ENCODE measurements at places on chromosomes 7 and 10.

GRCh38 chr10:123948030-123948823 lies 56.6 kb upstream of the CPXM2 start:
- no peak for DNase-seq

GRCh38 chr7:123024989-123025758 lies 29.7 kb upstream of the TAS2R16 start:
- DNase-seq = no peak

GRCh38 chr7:43666938-43667337 lies 62.4 kb downstream of the COA1 start:
- no peak for DNase-seq

DNA sequence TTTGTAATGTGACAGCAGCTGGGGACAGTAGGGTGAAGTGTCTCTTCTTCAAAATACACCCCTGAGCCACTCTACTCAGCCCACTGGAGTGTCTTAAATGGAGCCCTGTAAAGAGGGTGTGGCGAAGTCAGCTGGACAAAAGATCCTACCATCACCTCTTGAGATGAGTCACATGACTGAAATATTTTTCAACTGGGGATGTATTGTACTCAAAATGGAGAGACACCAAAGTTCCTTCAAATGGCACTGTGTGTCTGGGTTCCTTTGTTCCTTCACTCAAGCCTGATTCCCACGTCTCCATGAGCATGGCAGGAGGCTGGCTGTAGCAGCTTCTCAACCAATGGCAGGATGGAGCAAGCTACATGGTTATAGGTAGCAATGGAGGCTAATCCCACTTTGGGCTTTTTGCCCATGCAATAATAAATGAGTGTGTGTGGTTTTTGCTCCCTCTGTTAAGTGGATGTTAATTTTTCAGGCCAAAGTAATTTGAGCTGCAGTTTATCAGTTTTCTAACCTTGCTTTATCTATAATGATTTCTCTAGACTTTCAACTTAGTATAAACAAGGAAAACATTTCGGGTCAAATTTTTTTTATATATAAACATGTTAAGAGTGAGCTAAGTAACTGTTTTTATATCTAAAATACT lies 68.2 kb downstream of the CLEC2L start:
- DNase-seq = no peak

- DNase-seq = no peak
Observed at GRCh38 chr7:82932516-82932915, 230.2 kb downstream of the PCLO start.

DNA sequence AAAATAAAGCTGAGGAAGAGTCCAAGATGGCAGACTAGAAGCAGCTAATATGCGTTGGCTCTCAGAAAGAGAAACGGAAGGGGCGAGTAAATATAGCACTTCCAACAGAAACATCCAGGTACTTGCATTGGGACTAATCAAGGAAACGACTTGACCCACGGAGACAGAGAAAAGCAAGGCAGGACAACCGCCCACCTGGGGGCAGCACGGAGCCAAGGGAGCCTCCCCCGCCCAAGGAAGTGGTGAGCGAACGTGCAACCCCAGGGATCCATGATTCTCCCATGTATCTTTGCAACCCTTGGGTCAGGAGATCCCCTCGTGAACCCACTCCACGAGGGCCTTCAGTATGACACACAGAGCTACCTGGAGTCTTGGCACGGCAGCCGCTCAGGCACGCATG lies 45.4 kb upstream of the GRM3 start:
- DNase-seq = no peak

DNA sequence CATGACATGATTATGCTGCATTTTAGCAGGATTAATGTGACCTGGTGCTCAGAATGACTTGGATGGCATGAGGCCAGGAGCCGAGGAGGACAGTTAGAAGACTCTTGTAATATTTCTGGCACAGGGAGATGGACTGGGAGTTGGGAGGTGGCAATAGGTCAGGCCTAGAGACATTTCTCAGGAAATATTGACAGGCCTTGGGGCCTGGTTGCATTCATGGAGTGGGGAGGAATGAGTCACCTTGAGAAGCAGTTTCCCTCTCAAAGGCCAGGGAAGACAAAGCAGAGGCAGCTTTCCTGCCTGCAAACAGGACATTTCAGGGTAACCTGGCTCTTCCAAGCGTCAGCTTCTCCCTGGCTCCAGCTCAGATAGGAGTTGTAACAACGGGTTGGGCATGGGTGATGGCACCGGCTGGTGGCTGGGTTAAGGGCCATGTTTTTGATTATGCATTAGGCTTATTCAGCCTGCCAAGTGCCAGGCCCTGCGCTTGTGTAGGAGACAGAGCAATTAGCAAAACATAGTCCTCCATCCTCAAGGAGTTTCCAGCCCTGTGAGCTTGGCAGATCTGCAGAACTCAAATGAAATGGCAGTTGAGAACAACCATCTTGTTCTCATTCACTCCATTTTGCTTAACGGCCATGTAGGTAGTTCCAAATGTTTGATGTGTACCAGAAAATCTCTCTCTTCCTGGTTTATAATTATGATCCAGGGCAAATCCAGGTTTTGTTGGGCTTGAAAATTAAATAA lies 38.2 kb downstream of the HK1 start:
- no peak for DNase-seq

DNA sequence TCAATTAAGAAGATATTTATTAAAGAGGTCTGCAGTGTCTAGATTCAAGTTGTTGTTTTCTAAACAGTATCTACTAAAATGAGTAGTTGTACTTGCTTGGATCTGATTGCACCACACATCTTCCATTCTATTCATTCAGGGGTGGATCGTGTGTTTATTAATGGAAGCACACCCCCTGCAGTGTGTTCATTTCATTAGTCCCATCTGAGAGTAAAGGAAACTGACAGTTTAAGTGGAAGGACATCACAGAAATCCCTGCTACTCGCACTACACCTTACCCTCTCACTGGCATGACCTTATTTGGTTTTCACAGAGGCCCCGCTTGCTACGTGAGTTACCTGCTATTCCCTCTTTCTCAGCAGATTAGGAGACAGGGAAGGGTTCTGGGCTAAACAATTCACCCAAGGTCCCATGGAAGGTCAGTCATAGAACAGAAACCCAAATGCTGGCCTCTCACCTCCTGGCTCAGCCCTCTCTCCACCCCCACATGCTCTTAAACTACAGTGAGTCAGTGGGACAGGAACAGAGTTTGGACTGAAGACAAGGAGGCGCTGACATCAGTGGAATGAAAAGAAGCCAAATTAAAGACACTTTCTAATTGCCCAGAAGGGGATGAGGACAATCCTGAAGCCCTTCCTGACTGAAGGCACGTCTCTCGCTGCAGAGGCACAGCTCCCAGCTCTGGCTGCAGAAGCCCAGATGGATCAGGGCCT lies 369.2 kb upstream of the NRP1 start:
- no peak for DNase-seq

DNA sequence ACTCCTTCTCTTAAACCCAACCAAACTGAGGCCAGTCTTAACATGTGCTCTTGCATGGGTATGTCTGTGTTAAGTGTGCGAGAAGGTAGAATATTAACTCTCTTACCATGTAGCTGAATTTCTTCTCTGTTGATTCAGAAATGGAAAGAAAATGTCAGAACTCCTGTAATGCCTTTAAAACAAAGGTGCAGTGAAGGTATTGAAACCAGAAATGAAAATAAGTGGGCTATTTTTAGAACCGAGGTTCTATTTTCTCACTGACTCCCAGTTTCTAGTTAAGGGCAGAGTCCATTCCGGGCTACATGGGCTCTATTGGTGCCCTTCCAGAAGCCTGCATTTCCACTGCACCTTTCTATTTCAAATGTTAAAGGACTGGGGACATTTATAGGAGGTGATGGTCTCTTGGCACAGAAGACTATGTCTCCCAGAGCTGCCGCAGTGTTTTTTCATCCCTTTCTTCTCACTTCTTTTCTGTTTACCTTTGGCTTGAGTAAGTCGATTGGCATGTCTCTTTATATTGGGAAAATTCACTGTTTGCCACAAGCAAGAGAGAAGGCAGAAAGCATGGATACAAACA lies 174.9 kb downstream of the LRMDA start:
- no peak for DNase-seq

GRCh38 chr7:151403764-151404163 lies 6.1 kb downstream of the WDR86 start:
- DNase-seq = no peak

GRCh38 chr10:50850578-50851230 lies 34.7 kb downstream of the A1CF start:
- DNase-seq = no peak

DNA sequence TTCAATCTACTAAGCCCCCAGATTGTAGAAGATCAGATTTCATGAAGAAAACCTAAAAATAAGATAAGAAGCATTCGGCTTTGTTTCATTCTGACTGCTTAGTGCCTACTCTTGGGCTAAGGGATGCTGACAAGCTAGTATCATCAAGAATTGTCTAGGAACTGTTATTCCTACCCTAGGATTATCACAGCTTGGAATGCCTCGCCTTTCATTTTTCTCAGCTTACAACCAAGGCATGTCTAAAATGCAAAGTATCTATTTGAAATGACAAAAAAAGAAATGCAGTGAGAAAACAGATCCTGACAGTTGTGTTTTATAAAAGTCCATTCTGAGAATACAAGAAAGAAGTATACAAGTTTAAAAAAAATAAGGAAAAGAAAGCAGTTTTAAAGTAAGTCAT lies 441.0 kb downstream of the KCNMA1 start:
- no peak for DNase-seq

GRCh38 chr7:26989897-26990670 lies 105.7 kb downstream of the HOXA1 start:
- no peak for DNase-seq

DNA sequence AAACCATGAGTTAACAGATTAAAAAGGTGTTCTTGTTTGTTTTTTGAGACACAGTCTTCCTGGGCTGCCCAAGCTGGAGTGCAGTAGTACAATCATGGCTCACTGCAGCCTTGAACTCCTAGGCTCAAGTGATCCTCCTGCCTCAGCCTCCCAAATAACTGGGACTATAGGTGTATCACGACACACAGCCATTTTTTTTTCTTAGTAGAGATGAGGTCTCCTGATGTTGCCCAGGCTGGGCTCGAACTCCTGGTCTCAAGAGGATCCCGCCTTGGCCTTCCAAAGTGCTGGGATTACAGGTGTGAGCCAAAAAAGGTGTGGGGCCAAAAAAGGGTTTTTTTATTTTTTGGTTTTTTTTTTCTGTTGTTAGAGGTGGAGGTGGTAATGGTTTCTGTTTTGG lies 29.3 kb downstream of the KMT2C start:
- no peak for DNase-seq

DNA sequence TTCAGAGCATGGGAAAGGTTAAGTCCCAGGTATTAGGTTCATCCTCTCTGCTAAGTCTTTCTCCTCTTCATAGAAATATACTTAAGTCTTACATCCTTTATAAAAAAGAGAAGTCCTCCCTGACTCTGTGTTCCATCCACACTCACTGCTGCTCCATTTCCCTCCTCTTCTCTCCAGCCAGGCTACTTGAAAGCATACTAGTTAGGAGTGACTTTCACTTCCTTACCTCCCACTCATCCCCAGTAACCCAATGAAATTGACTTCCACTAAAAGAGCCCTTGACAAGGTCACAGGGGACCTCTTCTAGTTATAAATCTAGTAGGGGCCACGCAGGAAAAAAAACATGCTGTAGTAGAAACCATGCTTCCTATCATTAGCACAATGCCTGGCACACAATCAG lies 133.1 kb upstream of the AGK start:
- no peak for DNase-seq

DNA sequence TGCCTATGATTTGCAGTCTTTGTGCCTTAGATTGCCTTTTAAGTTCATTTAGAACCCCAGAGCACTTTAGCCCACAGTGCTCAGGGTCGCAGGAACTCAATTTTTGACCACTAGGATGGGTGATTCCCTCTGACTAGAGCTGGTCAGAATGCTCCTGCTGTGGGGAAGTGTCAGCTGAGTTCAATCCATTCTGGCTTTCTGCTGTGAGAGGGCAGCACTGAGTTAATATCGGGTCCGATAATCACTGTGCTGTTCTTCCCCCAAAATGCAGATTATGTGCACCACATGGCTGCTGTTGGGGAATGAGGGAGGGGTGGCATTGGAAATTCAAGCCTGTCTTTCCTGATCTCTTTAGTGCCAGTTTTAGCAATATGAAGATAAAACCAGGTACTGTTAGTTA lies 886.4 kb downstream of the DNAJB9 start:
- DNase-seq = no peak

DNA sequence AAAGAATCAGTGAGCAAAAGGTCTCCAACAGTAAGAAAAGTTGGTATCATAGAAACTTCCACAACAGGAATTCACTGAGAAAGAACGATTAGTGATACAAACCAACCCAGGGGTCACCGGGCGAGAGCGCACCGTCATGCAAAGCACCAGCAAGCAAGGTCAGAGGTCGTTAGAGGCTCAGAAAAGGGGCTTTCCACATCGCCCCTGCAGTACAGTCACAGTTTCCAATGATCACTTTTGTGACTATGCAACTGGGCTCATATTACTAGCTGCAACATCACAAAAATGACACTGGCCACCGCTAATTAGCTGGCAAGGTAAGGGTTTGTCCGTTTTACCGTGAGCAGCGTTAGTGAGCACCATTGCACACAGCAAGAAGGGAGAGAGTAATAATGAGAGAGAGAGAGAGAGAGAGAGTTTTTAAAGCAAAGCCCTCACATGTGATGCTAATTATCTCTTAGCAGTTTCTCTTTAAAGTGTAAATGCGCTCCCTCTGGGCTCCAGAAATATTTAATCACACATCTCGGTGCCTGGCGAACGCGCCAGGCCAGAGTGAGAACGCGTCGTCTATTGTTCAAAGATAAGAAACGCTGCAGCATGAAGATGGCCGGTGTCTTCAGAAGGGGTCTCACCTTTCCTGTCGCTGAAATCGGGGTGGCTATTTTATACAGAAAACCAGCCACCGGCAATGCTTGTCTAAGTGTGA lies 237.5 kb downstream of the DNAJB6 start:
- DNase-seq = no peak

All from CD8-positive, alpha-beta T cell (primary cell).